ENCODE measurements at places on chromosomes 12 and 14.

DNA sequence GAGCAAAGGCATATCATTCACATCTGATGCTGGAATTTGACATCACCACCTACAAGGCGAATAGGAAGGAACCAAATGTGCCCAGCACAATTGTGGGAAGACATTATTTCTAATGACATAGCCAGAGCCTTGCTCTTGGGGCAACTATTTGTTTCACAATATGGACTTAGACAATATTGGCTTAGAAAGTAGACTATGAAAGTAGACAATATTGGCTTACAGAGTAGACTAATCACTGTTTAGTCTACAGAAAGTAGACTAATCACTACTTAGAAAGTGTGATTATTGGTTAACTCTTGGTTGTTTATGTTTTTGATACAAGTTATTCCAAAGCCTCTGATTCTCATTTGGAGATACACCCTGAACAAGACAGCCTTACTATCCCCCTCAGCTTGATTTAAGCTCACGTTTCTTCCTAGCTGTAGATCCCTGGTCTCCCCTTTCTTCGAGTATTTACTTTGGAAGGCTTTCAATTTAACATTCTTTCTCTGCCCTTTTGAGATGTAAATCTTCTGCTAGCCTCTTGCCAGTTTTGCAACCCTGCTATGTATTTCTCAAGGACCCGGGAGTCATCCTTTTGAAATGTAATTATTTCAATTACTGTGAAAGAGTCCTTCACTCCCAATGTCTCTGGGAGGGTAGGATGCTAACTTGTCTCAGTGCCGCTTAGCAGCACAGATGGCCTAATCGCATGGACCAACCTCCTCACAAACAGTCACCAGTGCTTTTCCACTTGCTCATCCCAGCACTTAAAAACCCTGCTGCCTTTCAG lies 843.2 kb downstream of the GALC start:
- no peak for DNase-seq

DNA sequence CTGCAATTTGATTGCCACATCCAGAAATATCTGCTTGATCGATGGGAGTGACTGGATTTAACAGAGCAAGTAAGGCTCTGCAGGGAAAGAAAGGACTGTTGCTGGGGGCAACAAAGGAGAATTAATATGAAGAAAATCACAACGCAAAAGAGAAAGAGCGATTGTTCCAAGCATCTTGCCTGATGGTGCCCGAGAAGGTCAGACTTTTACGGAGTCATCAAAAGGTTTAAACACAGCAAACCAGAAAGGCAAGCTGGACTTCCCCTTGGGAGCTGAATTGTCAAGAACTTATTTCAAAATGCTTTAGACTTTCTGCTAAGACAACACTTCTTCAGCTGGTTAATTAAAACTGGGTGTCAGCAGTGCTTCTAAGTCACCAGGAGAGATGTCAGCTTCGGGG lies 791.5 kb downstream of the MED13L start:
- no peak for DNase-seq

DNA sequence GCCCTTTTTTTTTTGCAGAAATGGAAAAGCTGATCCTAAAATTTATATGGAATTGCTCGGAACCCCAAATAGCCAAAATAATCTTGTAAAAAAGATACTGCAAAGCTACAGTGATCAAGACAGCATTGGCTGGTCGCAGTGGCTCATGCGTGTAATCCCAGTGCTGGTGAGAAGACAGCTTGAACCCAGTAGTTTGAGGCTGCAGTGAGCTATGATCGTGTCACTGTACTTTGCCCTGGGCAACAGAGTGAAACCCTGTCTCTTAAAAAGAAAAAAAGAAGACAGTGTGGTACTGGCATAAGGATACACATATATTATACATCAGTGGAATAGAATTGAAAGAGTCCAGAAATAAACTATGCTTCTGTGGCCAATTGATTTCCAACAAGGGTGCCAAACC lies 5.4 kb downstream of the ITGB7 start:
- DNase-seq = no peak

- DNase-seq = no peak
Observed at GRCh38 chr12:11718768-11719253, 69.3 kb downstream of the ETV6 start.

- peak; percentile 36 for DNase-seq
Observed at GRCh38 chr12:27015730-27016076, 1.5 kb upstream of the TM7SF3 start.

DNA sequence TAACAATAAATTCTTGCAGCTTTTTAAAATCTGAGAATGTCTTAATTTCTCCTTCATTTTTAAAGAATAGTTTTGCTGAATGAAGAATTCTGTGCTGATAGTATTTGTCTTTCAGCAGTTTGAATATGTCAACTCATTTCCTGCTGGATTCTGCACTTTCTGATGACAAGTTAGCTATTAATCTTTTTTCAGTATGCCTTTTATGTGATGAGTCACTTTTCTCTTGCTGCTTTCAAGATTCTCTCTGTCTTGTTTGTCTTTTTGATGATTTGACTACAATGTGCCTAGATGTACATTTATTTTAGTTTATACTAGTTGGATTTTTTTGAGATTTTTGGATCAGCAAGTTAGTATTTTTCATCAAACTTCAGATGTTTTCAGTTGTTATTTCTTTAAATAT lies 87.9 kb upstream of the AVPR1A start:
- DNase-seq = no peak

GRCh38 chr12:54051026-54051842 lies 2.4 kb upstream of the HOXC4 start:
- no peak for DNase-seq

- DNase-seq = no peak
Observed at GRCh38 chr12:132324841-132325732, 4.3 kb downstream of the GALNT9 start.

DNA sequence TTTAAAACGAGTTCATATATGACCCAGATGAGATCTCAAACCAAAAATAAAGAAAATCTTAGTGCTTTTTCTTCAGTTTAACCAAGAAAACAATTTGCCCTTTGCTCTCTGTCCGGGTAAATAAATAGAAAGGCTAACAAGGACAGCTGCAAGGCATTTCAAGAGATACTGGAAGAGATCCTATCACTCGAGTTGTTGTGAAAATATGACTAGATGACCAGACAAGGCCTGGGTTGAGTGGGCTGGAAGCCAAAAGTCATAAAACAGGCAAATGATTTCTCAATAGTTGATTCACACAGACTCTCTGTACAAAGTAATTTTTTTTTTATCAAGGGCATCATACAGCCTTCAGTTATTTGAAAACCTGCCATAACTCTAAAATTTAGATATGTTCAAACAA lies 55.9 kb upstream of the AVPR1A start:
- no peak for DNase-seq

GRCh38 chr14:65134651-65135579 lies 32.6 kb upstream of the MAX start:
- no peak for DNase-seq

- DNase-seq = no peak
Observed at GRCh38 chr12:108468196-108468968, 46.7 kb upstream of the FICD start.

GRCh38 chr14:100239840-100240667 lies 1.1 kb downstream of the YY1 start:
- peak; percentile 90 for DNase-seq

GRCh38 chr12:130636370-130636769 lies 79.7 kb downstream of the RIMBP2 start:
- no peak for DNase-seq

- DNase-seq = no peak
Observed at GRCh38 chr14:45587142-45587541, 334.1 kb upstream of the MIS18BP1 start.

DNA sequence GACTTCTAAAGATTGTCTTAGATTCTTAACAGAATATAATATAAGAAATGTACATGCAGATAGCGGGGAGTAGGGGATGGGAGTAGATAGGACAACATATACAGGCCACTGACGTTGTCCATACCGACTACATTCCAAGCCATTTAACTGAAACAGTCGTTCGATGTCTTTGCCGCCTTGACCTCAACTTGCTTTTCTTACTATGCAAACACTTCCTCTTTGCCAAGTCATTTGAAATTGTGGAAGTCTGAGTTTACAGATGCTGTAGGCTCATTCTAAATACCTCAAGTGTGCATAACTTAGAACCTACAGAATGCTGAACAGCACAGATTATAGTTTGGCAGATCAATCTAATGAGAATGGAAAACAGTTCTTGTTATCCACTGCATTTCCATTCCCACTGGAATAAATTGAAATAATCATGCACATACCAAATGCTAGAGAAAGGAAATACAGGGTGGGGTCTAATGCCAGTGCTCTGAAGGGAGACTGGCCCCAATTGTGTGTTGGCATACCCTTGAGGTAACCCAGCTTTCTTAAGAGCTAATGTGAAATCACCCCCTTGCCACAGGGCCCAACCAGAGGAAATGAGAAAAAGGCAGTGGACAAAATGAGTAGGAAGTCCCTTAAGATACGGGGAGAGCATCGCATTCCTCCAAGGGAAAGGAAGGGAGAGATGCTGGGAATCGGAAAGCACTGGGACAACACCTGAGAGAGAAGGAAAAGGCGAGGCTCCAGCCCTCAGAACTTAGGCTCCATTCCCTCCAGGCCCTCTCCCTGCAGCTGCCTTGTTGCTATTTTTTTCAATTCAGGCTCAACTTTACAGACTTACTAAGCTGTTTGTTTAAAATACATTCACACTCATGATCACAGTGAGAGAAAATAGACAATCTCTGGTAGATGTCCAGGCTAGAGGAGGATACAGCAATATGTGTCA lies 380.9 kb upstream of the TMTC1 start:
- DNase-seq = no peak

- DNase-seq = peak; percentile 34
Observed at GRCh38 chr12:55673638-55674037, 34.1 kb downstream of the ITGA7 start.

GRCh38 chr14:93033084-93033982 lies 82.4 kb downstream of the ITPK1 start:
- DNase-seq = no peak

DNA sequence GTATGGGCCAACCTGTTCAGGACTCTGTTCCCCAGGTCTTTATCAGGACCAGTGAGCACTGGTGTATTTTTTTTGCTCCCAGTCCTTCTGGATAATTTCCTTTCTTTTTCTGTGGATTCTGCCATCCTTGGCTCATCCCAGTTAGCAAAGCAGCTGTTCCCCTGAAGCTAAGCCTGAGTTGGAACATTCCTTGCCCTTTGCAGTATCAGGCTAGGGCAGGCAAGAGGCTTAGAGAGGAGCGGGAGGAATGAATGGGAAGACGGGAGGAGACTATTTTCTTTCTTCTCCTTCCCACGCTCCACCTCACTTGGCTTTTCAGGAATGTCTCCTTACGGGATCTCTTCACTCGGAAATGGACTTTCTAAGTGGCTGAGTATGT lies 29.2 kb downstream of the ERG28 start:
- DNase-seq = no peak

- DNase-seq = no peak
Observed at GRCh38 chr14:24631749-24632335, 2.1 kb downstream of the GZMB start.

GRCh38 chr14:100056964-100057795 lies 8.0 kb upstream of the EVL start:
- DNase-seq = no peak

DNA sequence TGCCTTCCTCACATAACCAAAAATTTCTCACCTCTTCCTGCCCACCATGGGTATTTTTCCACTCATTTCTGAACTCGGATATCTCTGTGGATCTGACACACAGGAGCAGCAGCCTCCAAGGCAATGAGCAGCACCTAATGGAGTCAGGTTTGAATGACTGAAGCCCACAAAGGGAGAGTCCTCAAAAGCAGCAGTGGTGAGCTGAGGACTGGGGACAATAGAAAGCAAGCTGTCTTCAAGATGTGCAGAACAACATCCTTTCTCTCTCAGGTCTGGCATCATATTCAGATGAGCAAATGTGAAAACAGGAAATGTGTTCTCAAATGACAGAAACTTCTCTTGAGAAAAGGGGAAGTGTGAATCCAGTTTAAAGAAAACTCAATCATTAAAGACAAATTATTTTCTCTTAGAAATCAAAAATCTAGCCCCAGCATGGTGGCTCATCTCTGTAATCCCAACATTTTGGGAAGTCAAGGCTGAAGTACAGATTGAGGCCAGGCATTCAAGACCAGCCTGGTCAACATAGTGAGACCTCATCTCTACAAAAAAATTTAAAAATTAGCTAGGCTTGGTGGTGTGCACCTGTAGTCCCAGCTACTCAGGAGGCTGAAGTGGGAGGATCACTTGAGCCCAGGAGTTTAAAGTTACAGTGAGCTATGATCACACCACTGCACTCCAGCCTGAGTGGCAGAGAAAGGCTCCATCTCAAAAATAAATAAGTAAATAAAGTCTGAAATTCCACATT lies 54.2 kb downstream of the C12orf42 start:
- DNase-seq = peak; percentile 80

DNA sequence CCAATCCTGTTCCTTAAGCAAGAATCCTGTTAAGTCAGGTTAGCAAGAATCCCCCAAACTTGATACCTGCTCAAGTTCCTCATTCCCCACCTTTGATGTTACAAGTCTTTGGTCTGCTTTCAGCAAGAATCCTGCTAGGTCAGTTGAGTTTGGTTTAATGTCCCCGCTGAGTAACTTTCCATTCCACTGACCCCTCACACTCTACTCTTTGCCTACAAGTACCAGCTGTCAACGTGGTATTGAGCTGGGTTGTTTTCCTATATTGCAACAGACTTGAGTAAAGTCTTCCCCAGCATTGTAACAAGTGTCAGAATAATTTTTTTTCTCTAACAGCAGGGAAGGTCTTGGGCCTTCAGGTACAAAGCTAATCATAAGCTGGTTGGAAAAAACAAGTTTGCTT lies 6.3 kb downstream of the PPM1H start:
- DNase-seq = no peak

DNA sequence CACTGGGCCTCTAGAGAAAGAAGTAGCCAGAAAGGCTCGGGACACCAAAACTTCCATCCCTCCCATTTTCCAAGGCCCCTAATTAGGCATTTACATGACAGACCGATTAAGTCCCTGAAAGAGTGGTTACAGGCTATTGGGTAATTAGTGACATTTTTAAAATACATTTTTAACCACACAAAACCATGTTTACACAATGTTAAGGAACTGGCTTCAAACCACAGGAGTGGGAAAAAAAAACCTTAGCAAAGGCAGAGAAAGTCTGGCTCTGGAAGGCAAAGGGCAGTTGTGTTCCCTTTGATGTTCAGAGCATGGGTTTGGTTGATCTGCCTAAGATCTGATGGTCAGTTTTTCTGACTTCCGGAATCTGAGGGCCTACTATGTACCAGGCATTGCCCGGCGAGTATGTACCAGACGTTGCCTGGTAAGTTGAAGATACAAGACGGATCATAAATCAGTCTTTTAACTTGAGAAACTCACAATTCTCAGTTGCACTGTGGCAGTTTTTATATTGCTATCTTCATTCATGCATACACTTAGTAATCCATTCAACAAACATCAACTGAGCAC lies 576.5 kb downstream of the MED13L start:
- DNase-seq = no peak

- DNase-seq = no peak
Observed at GRCh38 chr12:91098461-91098860, 12.8 kb downstream of the LUM start.

- no peak for DNase-seq
Observed at GRCh38 chr12:93679308-93679925, 2.2 kb downstream of the CRADD start.

- peak; percentile 29 for DNase-seq
Observed at GRCh38 chr14:22432348-22432976, 156.6 kb downstream of the DAD1 start.

- no peak for DNase-seq
Observed at GRCh38 chr14:100649173-100649519, 61.9 kb upstream of the BEGAIN start.

Measured in GM06990 (cell line).